Right atrium auricular region (tissue), 2 donors: ENCODE measurements at places on chromosomes 1 and 21.

- no peak for DNase-seq
These were observed 5.1 kb downstream of the HOOK1 start for GRCh38 chr1:59819566-59820438.

GRCh38 chr21:27219068-27219467 is 252.2 kb upstream of the ADAMTS5 start:
- no peak for DNase-seq

DNA sequence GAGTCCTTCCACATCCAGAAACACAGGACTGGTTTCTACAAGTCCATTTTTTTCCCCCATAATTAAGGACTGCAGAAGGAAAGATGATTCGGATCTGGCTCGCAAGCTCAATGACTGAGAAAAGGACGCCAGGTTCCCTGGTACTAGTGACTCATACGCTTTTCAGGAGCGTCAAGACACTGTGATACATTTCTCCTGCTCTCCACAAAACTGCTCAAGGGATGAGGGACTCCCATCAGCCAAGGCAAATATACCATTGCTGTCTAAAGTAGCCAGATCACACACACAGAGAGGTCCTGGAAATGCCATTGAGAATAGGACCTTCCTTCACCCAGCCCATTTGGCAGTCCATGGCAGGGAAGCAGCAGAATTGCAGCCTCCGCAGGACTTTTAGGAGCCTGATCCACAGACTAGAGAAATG is 253.6 kb upstream of the IRF2BP2 start:
- peak; percentile 77 for DNase-seq

GRCh38 chr1:188822248-188822647 is 1655.4 kb downstream of the BRINP3 start:
- no peak for DNase-seq

- peak; percentile 72 for DNase-seq
These were observed 84.2 kb downstream of the SH3GLB1 start for GRCh38 chr1:86788300-86789206.

- no peak for DNase-seq
These were observed 373.7 kb downstream of the SRGAP2C start for GRCh38 chr1:121558514-121558913.

GRCh38 chr1:60921175-60921574 is 161.2 kb upstream of the NFIA start:
- no peak for DNase-seq
